ENCODE measurements at places on chromosomes 5 and 9.

GRCh38 chr9:93262537-93263310 is 78.8 kb downstream of the WNK2 start:
- DNase-seq, result peak; percentile 39

- no peak for DNase-seq
These were observed 80.6 kb downstream of the HINT1 start for GRCh38 chr5:131084436-131084835.

DNA sequence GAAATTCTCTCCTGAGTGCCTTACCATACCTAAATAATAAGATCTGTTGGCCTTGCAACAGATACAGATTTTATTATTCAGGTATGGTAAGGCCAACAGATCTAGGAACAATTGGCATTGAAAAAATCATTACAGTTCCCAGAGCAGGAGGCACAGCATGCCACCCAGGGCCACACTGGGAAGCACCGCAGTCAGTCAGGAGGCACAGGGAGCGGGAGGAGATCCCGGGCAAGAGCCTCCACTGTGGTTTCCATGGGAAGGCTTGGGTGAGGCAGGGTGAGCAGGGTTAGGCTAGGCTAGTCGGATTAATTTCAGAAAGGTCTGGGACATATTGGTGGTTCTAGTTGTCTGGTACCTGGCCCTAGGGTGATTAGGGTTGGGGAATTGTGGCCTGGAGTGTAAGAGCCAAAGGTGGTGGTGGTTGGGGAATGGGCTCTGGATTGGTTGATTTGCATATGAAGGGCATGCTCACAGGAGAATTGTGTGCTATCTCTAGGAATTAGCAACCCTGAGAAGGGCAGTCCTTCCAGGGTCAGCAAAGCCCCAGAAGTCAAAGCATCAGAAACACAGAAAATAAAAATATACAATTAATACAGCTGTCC is 111.4 kb downstream of the PDE8B start:
- no peak for DNase-seq

- DNase-seq, result no peak
These were observed 99.8 kb downstream of the ZNF462 start for GRCh38 chr9:106962615-106963363.

DNA sequence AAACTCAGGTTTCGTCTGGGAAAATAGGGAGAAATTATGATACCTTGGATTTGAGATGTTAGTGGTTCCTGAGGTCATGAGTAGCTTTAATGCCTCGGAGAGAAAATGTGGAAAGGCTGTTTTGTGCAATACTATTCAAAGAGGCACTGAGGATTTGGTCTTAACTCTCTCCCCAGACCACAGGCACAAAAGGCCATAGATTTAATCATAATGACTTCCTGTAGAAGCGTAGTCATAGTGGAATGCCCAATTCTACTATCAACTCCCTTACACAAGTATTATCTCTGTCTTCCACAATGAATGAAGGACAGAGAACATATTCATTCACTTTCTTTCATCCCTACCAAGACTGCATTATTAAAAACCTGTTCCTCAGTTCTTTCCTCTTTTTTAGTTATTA is 153.0 kb upstream of the FTMT start:
- DNase-seq, result no peak

- no peak for DNase-seq
These were observed 34.8 kb upstream of the MAST4 start for GRCh38 chr5:66561256-66561990.

DNA sequence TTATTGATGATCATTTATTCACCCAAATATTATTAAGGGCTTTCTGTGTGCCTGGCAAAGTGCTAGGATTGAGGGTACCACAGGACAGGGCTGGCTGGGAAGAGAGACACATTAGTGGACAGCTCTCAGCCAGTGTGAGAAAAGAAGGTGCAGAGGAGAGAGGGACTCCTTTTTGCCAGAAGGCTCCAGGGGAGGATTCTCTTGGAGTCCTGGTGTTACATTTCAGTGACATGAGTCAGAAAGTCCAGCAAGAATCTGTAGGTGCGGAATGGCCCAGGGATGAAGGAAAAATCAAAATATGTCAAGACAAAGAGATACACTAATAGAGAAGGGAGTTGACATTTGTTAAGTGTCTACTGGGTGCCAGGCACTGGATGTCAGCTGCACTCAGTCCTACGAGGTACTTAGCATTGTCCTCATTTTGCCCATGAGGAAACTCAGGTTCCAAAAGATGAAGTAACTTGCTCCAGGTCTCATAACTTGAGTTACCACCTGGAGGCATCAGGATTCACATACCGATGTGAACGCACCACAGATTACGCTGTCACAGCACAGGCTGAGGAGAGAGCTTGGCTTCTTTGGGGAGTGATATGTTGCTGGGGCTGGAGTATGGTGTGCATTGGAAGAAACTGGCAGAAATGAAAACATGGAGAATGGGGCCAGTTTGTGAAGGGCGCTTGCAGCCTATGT is 60.5 kb downstream of the RASGRF2 start:
- DNase-seq, result no peak

GRCh38 chr5:104370523-104370922 is 807.9 kb upstream of the NUDT12 start:
- no peak for DNase-seq

DNA sequence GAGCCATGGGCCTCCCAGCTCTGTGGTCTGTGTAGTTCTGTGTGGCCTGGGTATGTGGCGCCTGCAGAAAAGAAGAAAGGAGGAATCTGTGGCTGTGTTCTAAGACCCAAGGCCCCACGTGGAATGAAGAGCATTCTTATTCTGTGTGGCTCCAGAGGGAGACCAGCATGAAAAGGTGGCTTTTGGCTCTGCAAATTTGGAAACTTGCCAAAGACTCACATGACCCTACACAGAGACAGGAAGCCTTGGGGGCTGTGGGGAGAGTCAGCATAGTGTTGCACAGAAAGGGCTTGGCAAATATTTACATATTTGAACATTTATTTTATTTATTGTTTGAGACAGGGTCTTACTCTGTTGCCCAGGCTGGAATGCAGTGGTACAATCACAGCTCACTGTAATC is 193.3 kb downstream of the TMEM38B start:
- peak; percentile 10 for DNase-seq

DNA sequence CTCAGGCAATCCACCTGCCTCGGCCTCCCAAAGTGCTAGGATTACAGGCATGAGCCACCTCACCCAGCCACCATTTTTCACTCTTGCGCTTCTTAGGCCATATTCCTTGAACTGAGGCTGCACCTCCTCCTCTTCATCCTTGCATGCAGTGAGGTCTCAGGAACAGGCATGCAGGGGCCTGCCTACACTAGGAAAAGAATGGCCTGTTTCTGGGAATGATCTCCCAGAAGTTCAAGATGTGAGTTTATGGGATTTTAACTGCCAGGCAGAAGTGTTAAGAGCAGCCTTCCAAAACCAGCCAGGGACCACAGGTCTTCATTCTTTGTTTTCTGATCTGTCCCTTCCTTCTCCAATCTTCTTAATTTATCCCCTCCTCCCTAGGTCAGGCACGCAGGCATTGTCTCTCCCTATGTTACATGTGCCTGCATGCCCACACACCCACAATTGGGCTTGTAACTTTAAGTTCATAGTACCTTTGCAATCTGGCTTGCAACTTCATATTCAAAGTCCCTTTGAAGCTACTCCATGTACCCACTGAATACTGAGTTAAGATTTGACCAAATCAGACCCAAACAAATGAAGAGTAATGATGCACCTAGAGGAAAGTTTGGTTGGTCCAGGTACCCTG is 10.5 kb upstream of the HSPA4 start:
- no peak for DNase-seq

DNA sequence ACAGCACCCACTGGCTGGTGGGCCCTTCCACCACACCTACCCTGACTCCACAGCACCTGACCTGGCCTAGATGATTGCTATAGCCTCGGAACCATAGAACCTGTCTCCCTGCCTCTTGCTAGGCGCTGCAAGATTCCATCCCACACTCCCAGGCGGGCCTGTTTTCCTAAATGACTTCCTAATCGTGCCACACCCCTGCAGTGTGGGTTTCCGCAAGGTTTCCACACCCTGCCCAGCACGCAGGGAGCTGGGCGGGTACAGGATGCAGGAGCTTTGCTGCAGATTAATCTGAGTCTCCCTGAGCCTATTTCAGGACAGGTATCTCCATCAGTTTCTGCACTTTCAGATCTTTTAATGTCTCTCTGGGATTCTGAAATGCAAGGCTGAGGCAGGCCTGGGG is 62.9 kb downstream of the SHB start:
- DNase-seq, result no peak

GRCh38 chr9:97980479-97980803 is 2.7 kb upstream of the ANP32B start:
- no peak for DNase-seq

GRCh38 chr5:88021141-88021540 is 247.5 kb downstream of the TMEM161B start:
- DNase-seq, result no peak

DNA sequence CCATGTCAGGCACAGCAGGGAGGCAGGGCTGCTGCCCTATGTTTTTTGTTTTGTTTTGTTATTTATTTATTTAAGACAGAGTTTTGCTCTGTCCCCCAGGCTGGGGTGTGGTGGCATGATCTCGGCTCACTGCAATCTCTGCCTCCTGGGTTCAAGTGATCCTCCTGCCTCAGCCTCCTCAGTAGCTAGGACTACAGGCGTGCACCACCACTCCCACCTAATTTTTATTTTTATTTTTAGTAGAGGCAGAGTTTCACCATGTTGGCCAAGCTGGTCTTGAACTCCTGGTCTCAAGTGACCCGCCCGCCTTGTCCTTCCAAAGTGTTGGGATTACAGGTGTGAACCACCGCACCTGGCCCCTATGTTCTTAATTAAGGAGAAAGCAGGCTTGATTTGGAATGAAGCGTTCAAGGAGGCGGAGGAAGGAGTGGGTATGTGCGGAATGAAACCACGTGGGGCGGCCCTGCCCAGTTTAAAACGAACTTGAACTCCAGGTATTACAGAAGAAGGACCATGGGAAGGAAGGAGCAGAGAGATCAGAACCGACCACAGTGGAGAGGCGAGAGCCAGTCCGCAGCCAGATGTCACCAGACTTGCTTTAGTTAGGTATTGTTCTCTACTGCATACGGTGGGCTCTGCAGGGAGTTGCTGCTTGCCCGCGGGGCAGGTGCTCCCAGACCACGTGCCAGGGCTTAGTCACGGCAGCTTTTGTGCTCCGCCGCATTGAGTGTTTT is 34.9 kb upstream of the EPB41L4B start:
- DNase-seq, result no peak

DNA sequence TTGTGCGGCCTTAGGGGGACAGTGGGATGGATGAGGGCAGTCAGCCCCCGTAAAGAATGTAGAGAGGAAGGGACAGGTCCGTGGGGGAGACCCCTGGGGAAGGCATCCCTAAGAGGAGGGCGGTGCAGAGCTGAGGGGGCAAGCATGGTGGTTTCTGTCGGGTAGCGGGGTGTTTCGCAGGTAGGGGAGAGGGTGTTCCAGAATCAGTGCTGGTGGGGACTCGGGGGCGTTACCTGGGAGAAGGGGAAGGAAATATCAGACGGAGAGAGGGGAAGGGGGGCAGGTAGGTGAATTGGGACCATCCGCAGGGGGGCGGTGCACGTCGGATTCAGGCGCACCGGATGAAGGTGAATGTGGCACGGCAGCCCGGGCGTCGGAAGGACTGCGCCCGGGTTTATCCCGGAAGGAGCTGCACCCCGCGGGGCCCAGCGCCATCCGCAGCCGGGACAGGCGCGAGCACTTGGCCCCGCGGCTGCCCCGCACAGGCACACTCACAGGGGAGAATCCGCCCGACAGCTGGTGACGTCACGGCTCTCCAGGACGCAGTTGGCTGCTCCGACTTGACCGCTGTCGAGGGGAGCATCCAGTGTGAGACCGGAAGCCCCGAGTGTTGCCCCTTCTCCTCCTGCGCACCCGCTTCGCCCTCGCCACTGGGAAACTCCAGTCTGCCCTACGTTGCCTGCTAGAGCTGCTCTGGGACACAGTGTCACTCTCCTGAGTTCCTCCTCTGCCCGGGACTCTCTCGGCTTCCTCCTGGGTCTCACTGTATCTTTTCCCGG is 1.3 kb downstream of the CD72 start:
- peak; percentile 27 for DNase-seq

DNA sequence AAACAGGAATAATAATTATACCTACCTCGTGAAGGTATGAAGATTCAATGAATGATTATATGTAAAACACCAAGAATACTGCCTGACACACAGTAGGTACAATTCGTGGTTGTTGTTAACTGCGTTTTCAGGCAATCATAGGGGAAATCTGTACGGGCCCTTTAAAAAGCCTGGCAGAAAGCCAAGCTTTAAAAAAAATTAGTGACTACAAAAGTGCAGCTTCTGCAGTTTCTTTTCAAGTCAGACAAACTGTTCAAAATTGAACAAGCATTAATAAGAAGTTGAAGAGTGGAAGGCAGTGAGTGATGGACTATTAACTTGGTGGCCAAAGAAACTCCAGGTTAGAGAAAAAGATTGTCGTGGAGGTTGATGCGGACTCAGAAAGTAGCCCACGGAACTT is 85.9 kb upstream of the TRIO start:
- DNase-seq, result no peak

DNA sequence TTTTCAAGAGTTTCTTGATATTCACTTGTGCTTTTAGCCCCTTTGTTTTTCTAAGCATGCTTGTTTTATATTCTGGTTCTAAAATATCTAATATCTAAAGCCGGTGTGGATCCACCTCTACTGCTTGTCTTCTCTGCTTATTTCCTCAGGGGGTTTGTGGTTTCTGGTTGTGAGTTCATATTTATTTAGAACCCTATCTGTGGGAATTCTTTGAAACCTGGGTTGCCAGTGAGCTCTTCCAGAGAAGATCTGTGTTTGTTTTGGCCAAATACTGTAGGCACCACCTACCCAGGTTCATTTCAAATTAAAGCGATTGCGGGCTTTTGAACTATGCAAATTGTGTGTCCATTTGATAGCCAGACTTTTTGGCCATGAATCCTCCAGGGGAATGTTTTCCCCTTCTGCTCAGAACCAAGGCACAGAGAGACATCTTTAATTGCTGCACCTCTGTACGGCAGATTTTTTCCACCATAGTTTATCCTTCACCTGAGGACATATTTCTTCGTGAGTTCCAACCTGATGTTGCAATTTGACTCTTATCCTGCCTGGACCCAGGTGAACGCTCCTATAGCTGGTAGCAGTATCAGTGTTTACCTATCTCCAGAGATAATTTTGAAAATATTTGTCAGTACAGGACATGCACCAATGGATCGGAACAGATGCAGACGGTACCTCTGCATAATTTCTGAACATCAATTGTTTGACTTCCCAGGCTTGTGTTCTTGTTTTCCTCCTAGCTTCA is 2.4 kb upstream of the ZBTB43 start:
- DNase-seq, result no peak

GRCh38 chr9:133858771-133859170 is 120.6 kb upstream of the SARDH start:
- DNase-seq, result no peak

All from COR-L47 (cell line).